Tracheal epithelial cell (primary cell): ENCODE measurements at places on chromosomes 5 and 9. TPM values are rescaled to one million over a fixed set of nuclear protein-coding genes. Genes with fewer than 3 reads are reported as not detected.

INSL6 gene
- total RNA-seq = not detected in 2 replicates

SH2D3C gene
- total RNA-seq = under 0.01 TPM in 2 replicates

PCDHA5 gene
- not detected in 2 replicates for total RNA-seq

EMB gene
- 31.3 and 42.6 TPM in 2 replicates for total RNA-seq

TICAM2 gene
- 0.43 and 0.72 TPM in 2 replicates for total RNA-seq

TMEM174 gene
- total RNA-seq = not detected in 2 replicates

PCDHB1 gene
- not detected in 2 replicates for total RNA-seq

ESM1 gene
- not detected in 2 replicates for total RNA-seq
